ENCODE measurements at places on chromosomes 6 and 20.

DNA sequence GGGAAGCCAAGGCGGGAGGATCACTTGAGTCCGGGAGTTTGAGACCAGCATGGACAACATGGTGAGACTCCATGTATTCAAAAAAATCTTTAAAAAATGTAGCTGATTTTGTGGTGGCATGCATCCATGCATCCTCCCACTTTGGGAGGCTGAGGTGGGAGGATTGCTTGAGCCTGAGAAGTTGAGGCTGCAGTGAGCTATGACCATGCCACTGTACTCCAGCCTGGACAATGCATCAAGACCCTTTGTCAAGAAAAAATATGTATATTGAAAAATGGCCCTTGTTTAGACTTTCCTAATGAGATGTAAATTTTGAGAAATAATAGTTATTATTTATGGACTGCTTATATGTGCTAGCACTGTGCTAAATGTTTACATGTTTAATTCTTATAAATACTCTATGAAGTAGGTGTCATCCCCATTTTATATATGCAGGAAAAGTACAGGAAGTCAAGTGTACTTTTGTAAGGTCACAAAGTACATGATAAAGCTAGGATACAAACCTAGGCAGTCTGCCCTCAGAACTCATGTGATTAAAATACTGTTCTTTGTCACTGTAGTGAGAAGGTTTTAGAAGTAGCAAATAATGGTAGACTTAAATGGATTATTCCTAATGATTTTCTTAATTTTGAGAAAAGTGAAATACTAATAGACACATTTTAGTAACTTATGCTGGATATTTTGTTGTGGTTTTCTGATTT, 58.8 kb downstream of the ITCH start:
- DNase-seq: no peak

DNA sequence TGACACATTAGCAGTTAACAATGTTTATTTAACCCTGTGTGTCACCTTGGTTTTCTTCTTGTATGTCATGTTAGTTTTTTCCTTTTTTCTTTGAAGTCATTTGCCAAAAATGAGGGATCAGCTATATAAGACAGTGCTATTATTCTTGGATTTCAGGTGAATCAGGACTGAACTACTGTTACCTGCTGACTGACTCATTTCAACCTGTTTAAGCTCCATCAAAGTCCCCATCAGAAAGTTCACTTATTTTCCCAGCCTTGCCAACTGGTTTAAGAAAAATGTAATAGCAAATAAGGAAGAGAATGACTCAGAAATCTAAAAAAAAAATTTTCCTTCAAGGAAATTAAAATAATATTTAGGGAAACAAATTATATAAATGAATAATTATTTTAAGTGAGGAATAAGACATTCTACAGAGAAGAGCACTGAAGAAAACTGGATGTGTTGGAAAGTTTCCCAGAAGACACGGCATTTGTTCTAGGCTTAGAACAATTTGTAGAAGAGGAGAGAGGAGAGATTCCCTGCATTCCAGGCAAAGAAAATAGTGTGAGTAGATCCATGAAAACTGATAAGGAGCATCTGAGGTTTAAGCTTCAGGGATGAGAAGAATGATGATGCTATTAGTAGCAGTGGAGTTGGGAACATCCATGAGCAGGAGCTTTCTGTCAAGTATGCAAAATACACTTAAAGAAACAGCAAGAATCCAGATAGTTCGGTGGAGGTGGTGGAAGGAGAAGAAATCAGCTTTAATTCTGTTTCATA, 84.9 kb upstream of the SIM1 start:
- no peak for DNase-seq

- DNase-seq: no peak
These were observed 80.4 kb downstream of the TBXT start for GRCh38 chr6:166087246-166087645.

DNA sequence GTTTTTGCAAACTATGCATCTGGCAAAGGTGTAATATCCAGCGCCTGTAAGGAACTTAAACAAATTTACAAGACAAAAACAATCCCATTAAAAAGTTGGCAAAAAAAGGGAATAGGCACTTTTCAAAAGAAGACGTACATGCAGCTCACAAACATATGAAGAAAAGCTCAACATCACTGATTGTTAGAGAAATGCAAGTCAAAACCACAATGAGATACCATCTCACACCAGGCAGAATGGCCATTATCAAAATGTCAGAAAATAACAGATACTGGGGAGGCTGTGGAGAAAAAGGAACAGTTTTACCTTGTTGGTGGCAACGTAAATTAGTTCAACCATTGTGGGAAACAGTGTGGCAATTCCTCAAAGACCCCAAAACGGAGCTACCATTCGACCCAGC, 54.2 kb downstream of the TSBP1 start:
- no peak for DNase-seq

DNA sequence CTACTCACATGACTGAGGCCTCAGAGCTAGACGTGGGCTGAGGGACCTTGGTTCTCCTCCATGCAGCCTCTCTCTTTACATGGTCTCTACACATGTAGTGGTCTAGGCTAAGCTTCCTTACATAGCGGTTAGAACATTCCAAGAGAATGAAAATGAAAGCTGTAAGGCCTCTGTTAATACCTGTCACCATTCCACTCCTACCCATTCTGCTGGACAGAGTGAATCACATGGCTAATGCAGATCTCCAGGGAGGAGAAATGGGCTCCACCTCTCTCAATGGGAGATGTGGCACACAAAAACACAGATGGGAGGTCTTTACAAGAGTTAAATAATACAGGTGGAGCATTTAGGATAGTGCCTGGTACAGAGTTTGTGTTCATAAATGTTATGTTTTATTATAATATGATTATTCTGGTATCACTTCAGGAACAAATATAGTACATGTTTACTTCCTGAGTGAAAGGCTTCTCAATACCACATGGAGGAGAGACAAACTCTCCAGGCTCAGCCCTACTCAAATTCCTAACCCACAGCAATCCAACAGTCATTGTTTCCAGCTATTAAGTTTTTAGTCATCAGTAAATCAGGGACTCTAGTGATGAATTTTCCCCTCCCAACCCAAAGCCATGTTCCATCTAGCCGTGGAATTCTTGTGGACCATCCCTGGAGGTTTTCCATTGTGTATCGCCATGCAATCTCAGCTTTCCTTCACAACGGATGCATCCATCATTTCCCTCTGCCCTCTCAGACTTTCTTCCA, 57.9 kb downstream of the ISM1 start:
- DNase-seq: no peak

DNA sequence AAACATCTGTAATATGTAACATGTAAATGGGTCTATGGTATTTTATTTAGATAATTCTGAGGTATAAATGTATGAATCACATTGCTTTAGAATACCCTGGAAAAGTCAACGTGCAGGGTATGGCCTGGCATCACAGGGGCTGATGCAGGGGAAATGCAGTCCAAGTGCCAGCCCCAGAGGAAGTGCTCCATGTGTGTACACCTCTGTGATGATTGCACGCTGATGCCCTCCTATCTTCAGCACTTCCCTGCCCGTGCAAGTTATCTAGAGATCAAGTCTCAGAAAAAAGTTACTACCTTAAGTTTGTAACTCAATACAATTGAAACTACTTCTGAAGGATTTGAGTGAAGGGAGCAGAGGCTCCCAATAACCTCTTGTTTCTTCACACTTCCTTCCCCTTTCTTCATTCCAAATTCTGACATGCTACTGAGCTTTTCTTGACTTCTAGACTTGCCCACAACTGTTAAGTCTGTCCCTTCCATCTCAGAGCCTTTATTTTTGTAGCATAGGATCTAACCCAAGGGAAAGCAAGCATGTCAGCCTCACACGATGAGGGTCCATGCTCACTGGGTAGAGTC, 2.2 kb downstream of the SMLR1 start:
- DNase-seq: no peak

DNA sequence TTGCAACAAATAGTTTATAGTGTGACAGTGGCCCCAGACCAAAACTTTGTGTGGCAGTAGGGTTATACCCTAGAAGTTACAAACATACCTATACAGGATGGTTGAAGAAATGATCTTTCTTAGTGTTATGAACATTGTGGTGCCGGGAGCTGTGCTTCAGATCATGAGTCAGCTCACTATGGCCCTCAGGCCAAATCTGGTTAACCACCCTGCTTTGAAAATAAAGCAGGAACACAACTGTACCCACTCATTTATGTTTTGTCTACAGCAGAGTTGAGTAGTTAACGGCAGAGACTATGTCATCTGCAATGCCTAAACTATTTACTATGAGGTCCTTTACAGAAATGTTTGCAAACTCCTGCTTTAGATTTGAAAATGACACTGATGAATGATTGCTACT, 24.3 kb downstream of the AKAP7 start:
- DNase-seq: no peak

DNA sequence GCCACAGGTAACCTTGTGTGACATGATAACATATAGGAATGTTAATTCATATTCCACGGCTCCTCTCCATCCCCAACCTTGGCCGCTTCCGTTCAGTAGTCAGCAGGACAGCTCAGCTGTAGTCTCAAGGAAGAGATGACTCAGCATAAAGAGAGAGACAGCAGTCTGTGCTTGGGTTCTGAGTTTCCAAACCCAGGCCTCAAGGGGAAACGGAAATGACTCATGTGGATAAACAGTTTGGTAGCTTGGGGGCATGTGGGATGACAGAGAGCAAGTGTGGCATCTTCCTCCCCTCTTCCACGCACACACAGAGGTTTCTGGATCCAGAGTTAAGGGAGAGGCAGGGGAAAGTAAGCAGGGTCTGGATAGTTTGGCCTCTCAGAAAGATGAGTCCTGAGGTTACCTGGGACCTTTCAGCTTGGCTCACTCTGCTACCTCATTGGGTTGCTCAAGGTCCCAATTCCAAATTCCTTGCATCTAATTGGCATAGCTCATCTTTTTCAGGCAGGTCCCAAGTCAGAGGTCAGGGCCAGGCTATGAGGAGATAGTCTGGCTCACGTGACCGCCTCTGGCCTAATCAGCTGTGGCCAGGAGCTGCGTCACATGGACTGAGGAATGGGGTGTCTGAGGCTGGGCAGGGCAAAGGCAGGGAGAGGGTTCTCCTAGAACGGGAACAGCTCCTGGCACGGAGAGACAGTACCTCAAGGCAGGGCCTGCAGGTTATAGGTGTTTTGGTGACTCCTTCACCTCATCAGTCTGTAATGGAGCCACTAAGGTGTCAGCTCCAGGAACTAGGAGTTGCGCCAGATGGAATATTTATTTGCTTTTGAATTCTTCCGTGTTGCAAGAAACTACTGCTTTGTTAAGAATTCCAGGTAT, 36.5 kb upstream of the MLN start:
- DNase-seq: peak; percentile 97

GRCh38 chr6:108737594-108738546, 110.4 kb upstream of the ARMC2 start:
- DNase-seq: peak; percentile 60

DNA sequence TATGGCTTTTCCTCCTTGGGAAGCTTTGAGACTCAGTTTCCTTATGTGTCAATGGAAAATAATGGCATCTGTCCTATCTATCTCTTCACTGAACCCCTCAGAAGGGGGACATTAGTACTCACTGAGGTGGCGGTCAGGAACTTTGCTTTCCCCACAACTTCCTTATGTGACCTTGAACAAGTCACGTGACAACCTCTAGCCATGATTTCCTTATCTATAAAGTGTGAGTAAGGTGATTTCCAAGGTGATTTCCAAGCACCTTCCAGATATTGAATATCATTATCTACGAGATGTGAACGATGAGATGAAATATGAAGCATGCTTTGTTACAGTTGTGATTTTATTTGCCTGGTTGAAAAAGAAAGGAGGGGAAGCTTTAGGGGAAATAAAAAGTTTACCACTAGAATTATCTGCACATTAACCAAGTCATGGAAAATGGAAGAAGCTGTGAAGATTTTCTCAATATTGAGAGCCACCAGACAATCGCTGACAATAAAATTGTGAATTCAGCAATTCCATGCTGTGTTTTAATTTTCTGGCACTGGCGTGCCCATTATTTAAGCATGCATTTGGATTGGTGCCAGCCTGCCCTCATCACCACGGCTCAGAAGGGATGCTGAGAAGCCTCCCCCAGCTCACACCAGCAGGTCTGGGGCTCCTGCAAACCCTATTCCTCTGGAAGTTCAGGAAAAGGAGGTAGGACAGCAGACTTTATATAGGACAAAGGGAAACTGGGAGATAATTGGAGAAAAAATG, 255.3 kb downstream of the CD83 start:
- DNase-seq: no peak

DNA sequence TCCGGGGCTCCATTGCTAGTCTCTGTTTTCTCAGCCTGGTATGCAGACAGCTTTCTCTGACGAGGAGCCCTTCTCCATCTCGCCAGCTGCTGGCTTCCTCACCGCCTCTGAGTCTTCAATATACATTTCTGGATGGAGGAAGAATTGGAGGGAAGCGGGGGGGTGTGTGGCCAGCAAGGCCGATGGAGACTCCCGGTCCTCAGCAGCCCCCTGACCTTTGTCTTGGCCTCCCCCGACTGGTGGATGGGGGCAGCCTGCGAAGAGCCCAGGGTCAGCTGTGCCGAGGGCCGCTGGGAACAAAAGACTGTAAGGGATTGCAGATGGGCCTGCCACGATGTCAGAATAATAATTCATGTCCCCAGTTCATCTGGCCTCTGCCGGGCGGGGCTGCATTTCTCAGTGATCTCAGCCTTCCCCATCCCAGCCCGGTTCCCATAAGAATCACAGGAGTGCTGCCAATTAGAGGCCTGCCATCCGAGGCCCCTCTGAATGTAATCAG, 54.3 kb upstream of the STX16 start:
- no peak for DNase-seq

- DNase-seq: peak; percentile 17
These were observed 6.9 kb upstream of the HELZ2 start for GRCh38 chr20:63580796-63581461.
